NCI-H1694 (cell line): ENCODE measurements at places on chromosomes 16 and 17.

GRCh38 chr17:76781056-76781982 lies 43.4 kb downstream of the MFSD11 start:
- no peak for DNase-seq

GRCh38 chr16:87534030-87534653 lies 41.3 kb upstream of the ZCCHC14 start:
- DNase-seq: no peak

- no peak for DNase-seq
Observed at GRCh38 chr16:9128346-9129342, 37.2 kb downstream of the HAPSTR1 start.

GRCh38 chr16:82322177-82322576 lies 152.2 kb upstream of the MPHOSPH6 start:
- DNase-seq: no peak

DNA sequence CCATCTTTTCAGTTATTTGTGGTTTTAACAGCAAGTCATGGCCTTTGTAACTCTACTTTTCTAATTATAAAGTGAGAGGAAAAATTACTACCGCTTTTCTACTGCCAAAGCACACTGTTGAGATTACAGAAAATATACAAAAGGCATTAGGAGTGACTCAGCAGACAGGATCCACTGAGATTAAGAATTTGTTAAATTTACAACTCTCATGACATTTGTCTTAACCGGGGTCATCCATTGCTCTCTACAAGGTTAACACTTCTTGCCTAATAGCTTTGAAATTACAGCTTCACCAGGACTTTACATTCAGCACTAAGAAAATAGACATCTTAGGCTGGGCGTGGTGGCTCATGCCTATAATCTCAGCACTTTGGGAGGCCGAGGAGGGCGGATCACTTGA lies 93.4 kb downstream of the SSH2 start:
- DNase-seq: no peak

DNA sequence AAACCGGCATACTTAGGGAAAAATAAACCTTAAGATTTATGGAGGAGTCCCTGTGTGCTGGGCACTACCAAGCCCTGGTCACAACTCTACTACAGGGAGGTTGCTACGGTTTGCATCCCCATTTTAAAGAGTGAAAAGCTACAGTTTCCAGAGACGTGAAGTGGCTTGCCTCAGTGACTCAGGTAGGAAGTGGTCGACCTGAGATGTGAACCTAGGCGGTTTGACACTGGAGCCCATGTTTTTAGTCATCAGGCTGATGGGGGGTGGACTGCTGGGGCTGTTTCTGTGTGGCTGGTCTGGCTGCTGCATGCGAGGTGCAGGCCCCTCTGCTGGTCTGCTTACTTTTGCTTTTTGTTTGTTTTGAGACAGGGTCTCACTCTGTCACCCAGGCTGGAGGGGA lies 6.6 kb downstream of the COX6A2 start:
- DNase-seq: no peak

- no peak for DNase-seq
Observed at GRCh38 chr17:78257810-78258322, 26.4 kb downstream of the TMEM235 start.

- no peak for DNase-seq
Observed at GRCh38 chr16:85759631-85760419, 8.9 kb upstream of the C16orf74 start.

- no peak for DNase-seq
Observed at GRCh38 chr17:17972952-17973254, 241 bp downstream of the DRC3 start.

GRCh38 chr17:60506312-60506711 lies 19.7 kb downstream of the APPBP2 start:
- DNase-seq: no peak

DNA sequence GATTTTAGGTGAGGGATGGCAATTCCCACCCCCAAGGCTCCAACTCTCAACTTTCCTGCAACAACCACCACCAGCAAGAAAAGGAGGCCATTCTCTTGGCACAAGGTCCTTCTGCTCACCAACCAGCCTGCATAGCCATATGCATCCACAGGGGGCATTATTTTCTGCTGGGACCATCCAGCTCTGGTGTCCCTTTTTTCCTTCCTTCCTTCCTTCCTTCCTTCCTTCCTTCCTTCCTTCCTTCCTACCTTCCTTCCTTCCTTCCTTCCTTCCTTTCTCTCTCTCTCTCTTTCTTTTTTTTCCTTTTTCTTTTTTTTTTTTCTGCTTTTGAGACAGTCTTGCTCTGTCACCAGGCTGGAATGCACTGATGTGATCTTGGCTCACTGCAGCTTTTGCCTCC lies 21.1 kb upstream of the COX10 start:
- no peak for DNase-seq

- peak; percentile 40 for DNase-seq
Observed at GRCh38 chr16:12147681-12148080, 171.1 kb downstream of the SNX29 start.

DNA sequence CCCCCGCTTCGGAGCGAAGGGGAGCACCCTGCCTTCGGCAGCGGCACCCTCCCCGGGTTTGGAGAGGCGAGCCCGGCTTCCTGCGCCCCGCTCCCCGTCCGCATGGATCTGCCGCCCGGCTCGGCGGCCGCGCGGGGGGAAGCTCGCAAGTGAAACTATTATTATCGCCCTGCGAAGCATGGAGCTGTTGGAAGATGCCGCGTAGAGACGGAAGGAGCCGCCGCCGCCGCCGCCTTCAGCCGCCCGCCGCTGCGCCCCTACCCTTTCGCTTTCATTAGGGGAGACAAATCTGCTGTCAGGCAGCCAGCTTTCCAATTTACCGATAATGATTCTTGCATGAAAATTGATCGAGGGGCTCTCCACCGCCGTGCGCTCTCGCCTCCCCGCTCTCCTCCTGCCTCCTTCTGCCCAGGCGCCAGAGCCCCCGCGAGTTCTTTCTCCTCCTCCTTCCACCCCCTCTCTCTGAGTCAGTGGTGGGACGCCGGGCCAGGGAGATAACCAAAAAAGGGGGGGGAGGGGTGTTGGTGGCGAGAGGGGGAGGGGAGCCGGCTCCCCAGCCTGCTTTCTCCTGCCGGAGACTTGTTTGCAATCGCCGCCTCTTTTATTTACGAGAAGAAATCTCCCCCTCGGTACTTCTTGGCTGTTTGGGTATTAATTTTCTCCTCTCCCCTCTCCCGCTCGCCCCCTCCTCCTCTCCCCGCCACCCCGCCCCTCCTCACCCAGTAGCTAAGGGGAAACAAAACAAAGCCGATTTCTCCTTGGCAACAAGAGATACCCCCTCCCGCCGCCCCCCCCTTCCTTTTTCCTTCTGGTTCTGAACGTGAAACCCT lies 58.0 kb upstream of the GSE1 start:
- DNase-seq: no peak

- no peak for DNase-seq
Observed at GRCh38 chr16:71442051-71442440, at the start of gene TLE7. Gene TLE7, minus strand, starts transcription at chr16:71442054. Its CDS starts 8,730 bp downstream, at chr16:71433324.

DNA sequence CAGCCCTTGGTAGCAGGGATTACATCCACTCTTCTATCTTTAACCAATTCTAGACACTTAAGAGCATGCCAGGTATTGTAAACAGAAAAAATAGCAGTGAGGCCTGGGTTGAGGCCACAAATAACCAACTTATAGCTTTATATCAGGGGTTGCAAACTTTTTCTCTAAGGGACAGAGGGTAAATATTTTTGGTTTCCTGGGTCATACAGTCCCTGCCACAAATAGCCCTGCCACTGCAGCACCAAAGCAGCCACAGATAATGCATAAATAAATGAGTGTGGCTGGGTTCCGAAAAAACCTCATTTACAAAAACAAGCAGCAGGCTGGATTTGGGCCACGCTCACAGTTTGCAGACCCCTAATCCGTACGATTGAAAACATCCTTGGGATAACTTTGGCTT lies 46.7 kb downstream of the STAT3 start:
- no peak for DNase-seq

GRCh38 chr17:82544431-82545070 lies 25.0 kb downstream of the FOXK2 start:
- no peak for DNase-seq

- DNase-seq: peak; percentile 96
Observed at GRCh38 chr17:82351713-82352488, 7.1 kb upstream of the TEX19 start.

- DNase-seq: peak; percentile 0
Observed at GRCh38 chr16:68995011-68995504, 110.4 kb upstream of the HAS3 start.

- peak; percentile 58 for DNase-seq
Observed at GRCh38 chr17:7912927-7913524, 3.1 kb downstream of the RNF227 start.

DNA sequence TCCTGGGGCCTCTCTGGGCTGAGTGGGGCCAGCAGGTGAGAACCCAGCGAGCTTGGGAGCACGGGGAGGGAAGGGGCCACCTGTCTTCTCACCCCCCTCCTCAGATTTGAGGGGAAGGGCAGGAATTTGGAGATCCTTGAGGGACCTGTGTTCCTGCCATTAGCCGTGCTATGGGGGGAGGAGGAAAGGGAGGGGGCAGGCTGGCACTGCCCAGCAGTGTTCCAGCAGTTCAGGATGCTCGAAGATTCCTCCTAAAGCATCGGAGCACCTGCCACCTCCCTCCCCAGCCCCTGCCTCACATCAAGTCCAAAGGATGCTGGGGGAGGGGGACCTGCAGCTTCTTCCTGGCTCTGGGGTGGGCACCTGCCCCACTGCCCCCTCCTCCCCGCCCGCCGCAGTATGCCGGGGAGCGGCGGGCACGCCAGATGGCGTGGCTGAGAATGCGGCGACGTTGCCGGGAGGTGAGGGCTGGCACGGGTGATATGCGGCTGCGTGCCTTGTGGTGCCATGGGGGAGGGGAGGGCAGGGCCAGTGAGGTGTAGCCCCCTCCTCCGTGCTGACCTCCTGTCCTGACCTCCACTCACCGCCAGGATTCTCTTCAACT lies 4.7 kb upstream of the NEUROD2 start:
- peak; percentile 51 for DNase-seq

DNA sequence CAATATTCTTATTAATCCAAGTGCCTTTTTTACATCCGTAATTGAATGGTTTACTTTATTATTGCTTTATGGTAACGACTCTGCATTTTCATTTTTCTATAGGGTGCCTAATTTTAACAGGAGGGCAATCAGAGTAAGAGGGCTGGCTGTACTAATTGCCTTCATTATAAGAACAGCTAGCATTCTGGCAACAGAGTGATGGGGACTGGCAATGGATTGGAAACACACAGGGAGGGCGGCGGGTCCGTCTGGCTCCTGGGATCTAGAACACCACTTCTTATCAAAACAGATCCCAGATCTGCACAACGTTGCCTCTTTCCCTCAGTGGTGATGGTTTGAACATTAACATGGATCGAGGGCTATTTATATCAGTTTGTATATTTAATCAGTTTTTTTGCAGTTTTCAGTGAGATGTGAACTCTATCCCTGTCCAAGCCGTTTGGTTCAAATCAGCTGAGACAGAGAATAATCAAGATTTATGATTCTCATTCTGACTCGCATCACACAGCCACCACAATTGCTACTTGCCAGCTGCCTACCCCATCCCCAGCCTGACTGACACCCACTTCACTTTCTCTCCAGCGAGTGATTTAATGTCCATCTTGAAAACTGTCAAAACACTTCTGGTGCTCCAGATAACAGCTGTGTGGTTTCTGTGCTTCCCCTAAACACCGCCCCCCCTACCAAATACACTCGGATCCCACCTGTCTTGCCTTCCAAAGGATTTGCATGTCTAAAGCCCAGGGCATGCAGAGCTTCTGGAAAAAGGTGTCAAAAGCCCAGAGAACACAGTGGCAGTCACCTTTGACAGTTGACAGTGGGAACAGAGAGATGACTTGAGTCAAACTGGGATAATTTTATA lies 327.9 kb downstream of the HS3ST4 start:
- DNase-seq: no peak

- peak; percentile 45 for DNase-seq
Observed at GRCh38 chr16:4298761-4299522, 16.9 kb upstream of the GLIS2 start.

- DNase-seq: no peak
Observed at GRCh38 chr17:82063424-82064415, 1.9 kb downstream of the DUS1L start.

DNA sequence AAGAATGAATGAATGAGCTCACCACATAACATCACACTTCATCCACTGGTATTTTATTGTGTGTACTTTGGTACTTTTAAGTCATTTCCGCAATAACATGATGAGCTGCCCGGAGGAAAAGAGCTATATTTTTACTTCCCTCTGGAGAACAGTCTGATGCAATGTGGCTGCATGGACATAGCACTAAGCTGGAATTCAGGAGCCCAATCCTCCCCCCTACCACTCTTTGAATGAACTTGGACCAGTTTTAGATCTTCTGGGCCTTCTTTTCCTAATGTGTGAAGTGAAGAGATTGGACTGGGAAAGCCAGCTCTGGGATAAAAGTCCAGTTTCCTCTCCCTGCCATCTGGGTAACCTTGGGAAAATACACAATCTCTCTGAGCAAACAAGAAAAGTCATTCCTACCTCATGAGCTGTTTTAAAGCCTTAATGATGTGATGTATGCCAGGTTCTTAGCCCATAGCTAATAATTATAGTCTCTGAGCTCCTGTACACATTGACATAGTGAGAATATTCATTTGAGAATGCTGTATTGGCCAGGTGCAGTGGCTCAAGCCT lies 79.3 kb downstream of the ABCC12 start:
- no peak for DNase-seq

GRCh38 chr17:18141210-18141803 lies 32.8 kb downstream of the MYO15A start:
- peak; percentile 90 for DNase-seq

- DNase-seq: no peak
Observed at GRCh38 chr17:49755663-49756283, 8.2 kb downstream of the FAM117A start.

DNA sequence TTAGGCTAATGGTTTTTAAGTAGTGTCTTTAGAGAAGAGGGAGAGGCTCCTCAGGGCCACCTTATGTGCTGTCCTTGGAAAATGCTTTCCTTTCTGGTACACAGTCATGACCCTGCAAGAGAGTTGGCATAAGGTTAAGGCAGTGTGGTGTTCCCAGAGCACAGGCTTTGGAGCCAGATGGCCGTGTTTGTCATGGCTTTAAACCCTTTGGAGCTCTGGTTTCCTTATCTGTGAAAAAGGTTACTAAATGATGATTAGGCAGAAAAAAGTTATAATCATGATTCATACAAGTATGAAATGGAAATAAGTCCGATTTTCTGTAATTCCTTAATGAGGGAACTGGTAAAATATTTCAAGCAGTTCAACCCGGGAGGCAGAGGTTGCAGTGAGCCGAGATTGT lies 13.2 kb downstream of the UTP4 start:
- peak; percentile 19 for DNase-seq

DNA sequence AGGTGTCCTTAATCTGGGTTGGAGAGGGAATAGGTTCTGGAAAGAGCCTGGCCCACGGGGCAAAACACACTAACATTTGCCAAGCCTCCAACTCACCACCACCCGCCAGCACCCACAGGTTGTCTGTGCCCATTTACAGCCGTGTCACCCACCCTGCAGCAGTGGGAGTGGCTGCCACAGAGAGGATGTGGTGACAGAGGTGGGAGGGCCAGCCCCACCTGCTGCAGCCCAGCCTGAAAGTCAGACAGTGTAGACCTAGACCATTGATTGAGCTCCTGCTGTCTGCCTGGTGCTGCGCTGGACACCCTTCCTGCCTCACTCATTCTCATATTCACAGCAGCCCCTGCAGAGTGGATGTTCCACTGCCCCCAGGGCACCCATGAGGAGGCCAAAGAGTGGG lies 44.7 kb downstream of the IL21R start:
- DNase-seq: no peak
